Left kidney (tissue), 8 donors: ENCODE measurements at places on chromosomes 16 and 17. TPM values are rescaled to one million over a fixed set of nuclear protein-coding genes. Genes with fewer than 3 reads are reported as not detected.

- no peak for DNase-seq
These were observed 30.0 kb upstream of the MRTFB start for GRCh38 chr16:14041164-14041563.

DNA sequence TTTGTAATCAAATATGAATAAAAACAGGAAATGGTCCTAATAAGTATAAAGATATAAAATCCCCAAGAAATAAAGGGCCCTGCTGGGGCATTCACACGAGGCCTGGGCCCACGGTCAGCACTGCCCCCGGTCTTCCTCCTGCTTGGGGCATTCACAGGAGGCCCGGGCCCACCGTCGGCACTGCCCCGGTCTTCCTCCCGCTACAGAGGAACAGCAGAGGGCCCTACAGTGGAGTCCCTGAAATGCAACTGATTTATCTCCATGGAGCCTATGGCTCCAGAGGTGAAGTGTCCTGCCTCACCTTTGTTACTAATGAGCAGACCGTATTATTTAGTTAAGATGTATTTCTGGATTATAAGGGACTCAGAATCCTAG, 46.5 kb downstream of the MAP1LC3B start:
- no peak for DNase-seq

DNA sequence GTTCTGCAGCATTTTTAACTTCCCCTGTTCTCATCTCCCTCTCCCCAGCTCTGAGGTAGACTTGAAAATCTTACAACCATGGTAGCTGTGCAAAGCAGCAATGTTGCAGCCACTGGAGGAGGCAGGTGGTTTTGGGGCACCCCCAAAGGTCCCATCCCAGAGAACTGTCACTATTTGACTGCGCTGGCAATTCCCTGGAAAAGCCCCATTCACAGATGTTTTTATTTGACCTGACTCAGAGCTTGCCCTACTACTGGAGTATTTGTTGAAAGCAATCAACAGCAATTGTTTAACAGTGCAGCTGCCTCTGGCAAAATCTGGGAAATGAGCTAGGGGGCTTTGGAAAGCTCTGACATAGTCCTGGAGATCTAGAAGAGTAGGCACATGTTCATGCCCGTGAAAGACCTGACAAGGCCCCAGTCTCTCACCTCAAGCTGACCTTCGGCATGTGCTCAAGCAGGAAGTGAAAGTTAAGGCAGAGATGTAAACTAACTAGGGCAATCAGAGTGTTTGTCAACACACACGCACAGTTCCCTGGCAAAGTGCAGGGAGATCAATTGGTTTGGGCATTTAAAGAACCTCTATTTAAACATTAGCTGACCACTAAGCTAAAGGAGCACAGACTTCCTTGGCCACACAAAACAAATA, 19.7 kb upstream of the PIK3R5 start:
- DNase-seq = no peak

- DNase-seq = no peak
These were observed at the start of gene RRAD for GRCh38 chr16:66925322-66925840. Gene RRAD, minus strand, starts transcription at chr16:66925535. Its CDS starts 356 bp downstream, at chr16:66925179.

The GOSR2 gene
- 66.0 TPM for polyA plus RNA-seq

The CSH1 gene
- polyA plus RNA-seq = not detected

DNA sequence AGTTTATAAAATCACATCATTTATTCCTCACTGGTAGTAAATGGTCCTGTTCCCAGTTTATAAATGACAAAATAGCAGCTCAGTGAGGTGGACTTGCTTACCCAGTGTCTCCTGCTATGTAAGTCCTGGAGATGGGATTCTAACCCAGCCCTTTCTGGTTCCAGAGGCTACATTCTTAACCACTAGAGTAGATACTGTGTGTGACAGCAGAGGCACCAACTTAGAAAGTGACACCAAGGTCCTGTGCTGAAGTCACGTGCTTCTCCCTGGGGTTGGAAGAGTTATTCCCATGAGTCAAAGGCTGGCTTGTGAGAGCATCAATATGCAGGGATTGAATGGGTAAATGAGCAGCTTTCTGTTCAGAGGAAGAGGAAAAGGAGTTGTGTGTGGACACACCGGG, 167.3 kb upstream of the IRX3 start:
- no peak for DNase-seq

DNA sequence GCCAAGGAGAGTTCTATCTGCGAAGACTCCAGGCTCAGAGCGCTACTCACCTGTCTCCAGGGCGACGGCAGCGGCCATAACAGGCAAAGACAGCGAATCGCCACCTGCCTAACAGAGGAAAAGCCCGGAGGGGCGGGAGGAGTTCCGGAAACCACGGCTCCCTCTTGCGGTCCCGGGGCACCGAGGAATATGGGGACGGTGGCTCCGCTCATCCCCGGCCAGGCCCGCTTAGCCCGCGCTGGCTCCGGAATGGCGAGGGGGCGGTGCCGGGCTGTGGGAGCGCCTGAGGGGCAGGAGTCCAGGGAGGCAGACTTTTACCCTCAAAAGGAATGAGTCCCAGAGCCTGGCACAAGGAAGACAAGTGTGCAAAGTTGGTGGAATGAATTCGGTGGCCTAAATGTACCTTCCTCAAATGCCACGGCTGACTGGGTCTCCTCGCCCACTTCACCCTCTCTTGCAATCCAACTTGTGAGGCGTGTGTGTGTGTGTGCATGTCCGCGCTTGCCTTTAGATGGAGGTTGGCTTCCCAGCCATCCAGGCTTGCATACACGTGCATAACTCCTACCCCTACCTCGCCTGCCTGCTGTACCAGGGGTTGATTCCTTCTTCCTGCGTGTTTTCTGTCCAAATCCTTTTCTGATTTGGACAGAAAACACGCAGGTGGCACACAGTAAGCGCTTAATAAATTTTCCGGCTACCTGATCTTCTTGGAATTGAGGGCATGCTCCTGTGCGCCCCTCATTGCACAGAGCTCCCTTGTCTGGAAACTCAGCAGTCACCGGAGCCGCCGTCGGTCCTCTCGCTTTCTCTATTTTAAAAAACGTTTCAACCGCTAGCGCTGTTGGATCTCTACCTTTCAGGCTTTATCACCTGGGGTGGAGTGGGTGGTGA, 3.5 kb downstream of the C17orf100 start:
- DNase-seq = no peak

The PSME3 gene
- polyA plus RNA-seq = 108 TPM

GRCh38 chr16:8863594-8864424, 5.0 kb downstream of the CARHSP1 start:
- DNase-seq = no peak

DNA sequence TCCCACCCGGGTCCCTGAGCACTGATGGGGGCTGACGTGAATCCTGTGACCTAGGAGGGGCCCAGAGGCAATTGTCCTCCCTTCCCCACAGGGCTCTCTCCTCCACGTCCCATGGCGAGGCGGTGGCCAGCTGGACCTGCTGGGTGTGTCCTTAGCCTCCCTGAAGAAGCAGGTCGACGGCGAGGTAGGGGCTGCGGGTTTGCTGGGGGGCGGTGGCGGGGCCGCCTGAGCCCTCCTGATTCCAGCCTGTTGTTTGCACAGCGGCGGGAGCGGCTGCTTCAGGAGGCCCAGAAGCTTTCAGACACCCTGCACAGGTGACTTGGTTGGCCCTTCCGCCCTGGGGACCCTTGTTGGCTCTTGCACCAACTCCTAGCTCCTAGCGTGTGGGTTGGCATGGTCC, 1.7 kb downstream of the CHTF18 start:
- DNase-seq = no peak

DNA sequence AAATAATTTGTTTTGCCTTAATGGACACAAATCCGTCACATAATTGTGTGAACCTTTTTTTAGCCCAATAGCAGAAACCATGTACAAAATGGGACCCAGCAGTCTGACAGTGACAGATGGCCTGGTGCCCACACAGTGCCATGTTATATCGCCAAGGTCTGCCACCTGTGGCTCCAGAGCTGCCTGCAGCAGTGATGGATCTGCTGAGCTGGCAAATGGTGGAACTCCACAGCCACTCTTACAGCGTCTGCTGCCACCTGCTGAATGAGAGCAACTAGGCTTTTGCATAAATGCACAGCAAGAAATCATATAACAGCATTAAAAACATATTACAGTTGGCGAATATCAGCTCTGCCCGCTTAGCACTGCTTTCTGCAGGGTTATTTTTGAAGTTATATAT, 59.4 kb downstream of the NUP93 start:
- peak; percentile 42 for DNase-seq

The CDK3 gene
- polyA plus RNA-seq = 19.0 TPM

DNA sequence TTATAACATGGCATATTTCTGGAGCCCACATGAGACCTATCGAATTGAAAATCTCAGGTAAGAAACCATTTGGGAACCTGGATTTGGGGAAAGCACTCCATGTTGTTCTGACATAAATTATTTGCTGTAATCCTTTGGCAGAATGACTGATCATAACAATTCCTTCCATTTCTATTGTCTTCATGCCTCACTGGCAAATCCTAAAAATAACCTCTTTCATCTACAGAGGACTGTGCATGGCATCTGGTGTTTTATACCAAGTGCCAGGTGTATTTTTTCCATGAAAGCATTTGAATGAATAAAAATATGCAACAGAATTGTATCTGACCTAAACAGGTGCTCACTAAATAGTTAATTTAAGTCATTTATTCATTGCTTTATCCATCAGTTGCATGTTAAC, 33.7 kb upstream of the COQ7 start:
- DNase-seq = no peak

DNA sequence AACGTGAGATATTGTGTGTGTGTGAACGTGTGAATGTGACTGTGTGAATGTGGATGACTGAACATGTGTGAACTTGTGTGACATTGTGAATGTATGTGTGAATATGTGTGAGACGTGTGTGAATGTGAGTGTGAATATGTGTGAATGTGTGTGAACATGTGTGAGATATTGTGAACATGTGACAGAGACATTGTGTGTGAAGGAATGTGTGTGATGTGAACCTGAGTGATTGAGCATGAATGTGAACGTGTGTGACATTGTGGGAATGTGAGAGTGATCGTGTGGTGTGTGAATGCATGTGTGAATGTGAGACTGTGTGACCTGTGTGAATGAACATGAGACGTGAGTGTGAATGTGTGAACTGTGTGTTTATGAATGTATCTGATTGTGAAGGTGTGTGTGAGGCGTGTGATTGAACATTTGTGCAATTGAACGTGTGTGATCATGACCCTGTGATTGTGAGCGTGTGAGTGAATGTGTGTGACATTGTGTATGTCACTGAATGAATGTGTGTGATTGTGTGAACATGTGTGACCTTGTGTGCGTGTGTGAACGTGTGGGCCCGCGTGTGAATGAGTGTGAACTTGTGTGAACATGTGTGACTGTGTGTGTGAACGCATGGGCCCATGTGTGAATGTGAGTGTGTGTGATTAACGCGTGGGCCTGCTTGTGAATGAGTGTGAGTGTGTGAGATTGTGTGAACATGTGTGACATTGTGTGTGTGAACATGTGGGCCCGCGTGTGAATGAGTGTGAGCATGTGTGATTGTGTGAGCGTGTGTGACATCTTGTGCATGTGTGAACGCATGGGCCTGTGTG, 23.2 kb upstream of the GSE1 start:
- no peak for DNase-seq

DNA sequence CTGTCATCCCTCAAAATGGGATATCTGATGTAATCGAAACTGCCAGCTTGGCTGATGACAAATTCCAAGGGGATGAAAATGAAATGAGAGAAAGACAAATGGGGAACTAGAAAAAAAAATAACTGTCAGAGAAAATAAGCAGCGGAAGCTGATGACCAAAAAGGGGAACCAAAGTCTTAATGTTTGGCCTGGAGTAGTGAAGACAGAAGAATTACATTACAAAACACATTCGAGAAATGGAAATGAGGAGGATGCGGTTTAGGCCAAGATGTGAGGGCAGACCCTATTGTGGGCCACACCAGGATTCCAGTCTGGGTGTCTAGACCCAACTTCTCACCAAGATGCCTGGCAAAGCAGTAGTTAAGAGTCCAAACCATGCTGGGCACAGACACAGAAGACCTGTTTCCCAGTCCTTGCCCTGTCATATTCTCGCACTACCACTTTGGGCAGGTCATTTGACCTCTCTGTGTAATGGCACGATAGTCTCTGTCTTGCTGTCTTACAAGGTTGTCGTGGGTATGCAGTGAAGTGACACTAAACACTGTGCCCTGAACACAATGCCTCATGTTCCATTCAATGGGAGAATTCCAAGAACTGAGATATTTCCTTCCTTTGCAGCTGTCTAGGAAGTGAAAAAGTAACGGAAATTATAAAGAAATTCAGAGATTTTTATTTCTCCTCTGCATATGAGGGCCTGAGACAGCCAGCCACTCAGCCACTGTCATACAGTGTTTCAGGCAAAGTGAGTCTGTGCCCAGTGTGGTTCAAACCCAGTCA, 12.3 kb upstream of the CCL2 start:
- no peak for DNase-seq

The GRIN2C gene
- 0.18 TPM for polyA plus RNA-seq

GRCh38 chr17:74742978-74743545, 5.4 kb upstream of the NHERF1 start:
- no peak for DNase-seq

The LRRC36 gene
- polyA plus RNA-seq = 8.7 TPM

GRCh38 chr17:12021623-12022140, 1.0 kb downstream of the MAP2K4 start:
- no peak for DNase-seq

The GGT6 gene
- polyA plus RNA-seq = 6.3 TPM

- no peak for DNase-seq
These were observed 4.4 kb downstream of the CACNA1G start for GRCh38 chr17:50564916-50565315.

The GLTPD2 gene
- 4.1 TPM for polyA plus RNA-seq

GRCh38 chr16:19223235-19224170, 55.5 kb downstream of the SYT17 start:
- no peak for DNase-seq

DNA sequence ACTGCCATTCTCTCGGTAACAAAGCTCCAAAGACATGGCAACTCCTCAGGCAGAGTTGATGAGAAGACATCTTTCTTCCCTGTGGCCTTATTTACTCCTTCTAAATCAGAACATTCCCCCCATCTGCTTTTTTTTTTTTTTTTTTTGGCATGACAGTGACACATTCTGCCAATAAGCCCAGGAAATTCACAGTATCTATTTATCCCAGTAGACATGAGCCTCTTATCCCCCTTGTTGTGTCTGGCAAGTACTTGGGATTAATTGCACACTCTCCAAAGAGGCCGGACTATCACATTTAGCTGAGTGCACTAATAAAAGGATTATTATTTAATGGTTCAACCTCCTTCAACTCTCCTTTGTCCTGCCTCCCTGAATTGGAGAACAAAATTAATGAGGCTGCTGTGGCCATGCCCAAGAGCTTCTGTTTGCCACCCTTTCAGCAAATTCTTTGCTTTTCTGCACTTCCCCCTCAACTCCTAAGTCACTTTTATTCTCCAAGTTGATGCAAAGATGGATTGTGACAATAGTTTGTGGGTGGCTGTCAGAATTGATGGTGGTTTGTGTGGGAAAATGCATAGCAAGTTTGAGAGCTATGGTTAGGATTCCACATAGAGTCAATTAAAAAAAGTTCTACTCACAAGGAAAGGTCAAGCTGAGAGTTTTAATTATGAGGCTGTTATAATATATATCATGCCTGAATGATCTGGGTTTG, 47.2 kb downstream of the GPR139 start:
- DNase-seq = no peak

The KRT25 gene
- polyA plus RNA-seq = not detected

GRCh38 chr16:81837312-81837751, 58.2 kb downstream of the PLCG2 start:
- no peak for DNase-seq

GRCh38 chr17:82623707-82624106, 24.5 kb downstream of the WDR45B start:
- DNase-seq = no peak
